H1 (cell line): ENCODE measurements at places on chromosomes 2 and 18. TPM values are rescaled to one million over a fixed set of nuclear protein-coding genes. Genes with fewer than 3 reads are reported as not detected.

IL36A gene
- total RNA-seq, result not detected in 2 replicates

PTMA gene
- 2,680 and 2,823 TPM in 2 replicates for total RNA-seq

SERPINB13 gene
- total RNA-seq, result not detected in 2 replicates

USP37 gene
- 22.3 and 29.1 TPM in 2 replicates for total RNA-seq

- no peaks in the 10 kb centered on the region for H3K27me3 ChIP-seq
- no peaks in the 10 kb centered on the region for H3K4me1 ChIP-seq
- H3K36me3 ChIP-seq, result no peaks in the 10 kb centered on the region
- H3K27ac ChIP-seq, result no peak overlapping the region
Measured at GRCh38 chr2:37870829-37871228, 54.3 kb upstream of the RMDN2 start.

GRCh38 chr2:168798888-168799410 is 3.5 kb upstream of the NOSTRIN start:
- H3K36me3 ChIP-seq, result no peaks in the 10 kb centered on the region
- DNase-seq, result no peak
- H3K4me3 ChIP-seq, result no peak overlapping the region
- no peak overlapping the region for H3K27ac ChIP-seq
- H3K4me1 ChIP-seq, result peaks cover 4% of the 10 kb centered on the region; the same call in 1 of the 2 replicates

DNA sequence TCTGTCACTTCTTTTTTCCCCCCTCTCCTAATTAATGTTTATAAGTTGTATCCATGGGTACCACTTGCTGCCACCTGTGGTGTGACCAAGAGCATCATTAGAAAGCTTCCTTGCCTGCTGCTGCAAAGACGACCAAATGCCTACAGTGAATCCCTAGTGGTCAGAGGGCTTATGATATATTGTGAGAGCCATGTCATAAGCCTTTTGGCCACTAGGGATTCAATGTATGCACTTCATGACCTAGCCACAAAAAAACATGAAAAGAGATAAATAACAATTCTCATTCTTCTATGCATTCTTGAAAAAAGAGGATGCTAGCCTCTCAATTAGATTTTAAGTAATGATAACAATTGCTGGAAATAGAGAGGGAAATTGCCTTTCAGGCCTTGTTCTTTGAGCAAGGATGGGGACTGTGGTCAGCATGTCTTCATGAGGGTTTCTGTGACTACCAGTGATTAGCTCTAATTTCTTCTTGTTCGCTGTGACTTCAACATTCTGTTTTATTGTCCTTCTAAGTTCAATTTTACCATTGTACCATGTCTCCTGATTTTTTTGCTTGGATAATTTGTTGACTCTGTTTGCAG is 435.3 kb downstream of the TGIF1 start:
- DNase-seq, result no peak
- no peak overlapping the region for H3K4me3 ChIP-seq
- H3K27ac ChIP-seq, result no peak overlapping the region
- no peaks in the 10 kb centered on the region for H3K27me3 ChIP-seq
- no peaks in the 10 kb centered on the region for H3K4me1 ChIP-seq

GRCh38 chr2:210157526-210157925 is 13.7 kb downstream of the KANSL1L start:
- peaks cover 15% of the 10 kb centered on the region; the same call in 1 of the 2 replicates for H3K36me3 ChIP-seq
- H3K27me3 ChIP-seq, result no peaks in the 10 kb centered on the region
- H3K4me1 ChIP-seq, result no peaks in the 10 kb centered on the region
- H3K4me3 ChIP-seq, result no peak overlapping the region

- H3K4me1 ChIP-seq, result no peaks in the 10 kb centered on the region
- no peaks in the 10 kb centered on the region for H3K27me3 ChIP-seq
- H3K4me3 ChIP-seq, result no peak overlapping the region
- no peaks in the 10 kb centered on the region for H3K36me3 ChIP-seq
- no peak for DNase-seq
Measured at GRCh38 chr2:71858071-71858470, 289.6 kb downstream of the CYP26B1 start.

DNA sequence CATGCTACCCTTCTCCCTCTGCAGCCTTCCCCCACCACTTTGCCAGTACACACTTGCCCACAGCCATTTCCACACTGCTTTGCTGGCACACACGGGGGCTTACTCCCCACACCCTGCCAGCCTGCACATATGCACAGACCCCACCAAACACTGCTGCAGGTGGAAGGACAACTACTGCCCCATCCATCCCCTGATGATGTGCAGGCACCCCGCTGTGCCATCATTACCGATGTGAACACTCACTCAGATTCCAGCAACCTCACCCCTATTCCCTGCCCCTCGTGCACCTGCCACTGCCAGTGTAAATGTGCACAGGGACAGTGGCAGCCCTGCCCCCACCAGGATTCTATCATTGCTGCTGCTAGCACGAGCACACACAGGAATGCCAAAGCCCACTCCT is 1400.8 kb upstream of the DDX18 start:
- H3K4me3 ChIP-seq, result no peak overlapping the region
- peaks cover 2% of the 10 kb centered on the region; the same call in 1 of the 2 replicates for H3K4me1 ChIP-seq
- no peaks in the 10 kb centered on the region for H3K27me3 ChIP-seq

GRCh38 chr2:71613403-71613952 is 160.1 kb downstream of the DYSF start:
- no peaks in the 10 kb centered on the region for H3K27me3 ChIP-seq
- no peak overlapping the region for H3K27ac ChIP-seq
- H3K4me3 ChIP-seq, result no peak overlapping the region
- peak; percentile 11 for DNase-seq

DNA sequence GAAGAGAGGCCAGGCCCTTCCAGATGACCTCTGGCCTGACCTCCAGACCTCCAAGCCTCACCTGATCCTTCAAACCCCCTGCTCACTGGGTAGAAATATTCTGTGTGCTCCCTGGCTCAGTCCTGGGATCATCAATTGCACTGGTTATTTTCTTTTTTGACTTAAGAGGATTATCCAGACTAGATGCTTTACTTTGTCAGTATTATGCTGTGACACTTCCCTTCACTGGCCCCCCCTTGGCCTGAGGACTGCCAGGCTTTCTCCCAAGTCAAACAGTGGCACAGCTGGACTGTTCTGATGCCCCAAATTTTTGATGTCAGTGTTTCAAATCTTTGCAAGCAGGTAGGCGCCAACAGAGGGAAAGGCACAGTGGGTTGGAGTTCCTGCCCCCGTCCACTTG is 156.3 kb upstream of the SKOR2 start:
- no peak overlapping the region for H3K4me3 ChIP-seq
- peaks cover 4% of the 10 kb centered on the region; the same call in 1 of the 2 replicates for H3K4me1 ChIP-seq
- H3K36me3 ChIP-seq, result no peaks in the 10 kb centered on the region
- no peaks in the 10 kb centered on the region for H3K27me3 ChIP-seq
- no peak for DNase-seq
- no peak overlapping the region for H3K27ac ChIP-seq

GRCh38 chr2:105239924-105240323 is 1.6 kb upstream of the GPR45 start:
- peaks cover 2% of the 10 kb centered on the region; the same call in 1 of the 2 replicates for H3K4me1 ChIP-seq
- no peak overlapping the region for H3K27ac ChIP-seq
- H3K27me3 ChIP-seq, result no peaks in the 10 kb centered on the region; the same call in 1 of the 2 replicates
- no peak for DNase-seq
- H3K36me3 ChIP-seq, result no peaks in the 10 kb centered on the region
- no peak overlapping the region for H3K4me3 ChIP-seq

GRCh38 chr2:201860636-201861066 is 54.3 kb downstream of the CDK15 start:
- peaks cover 3% of the 10 kb centered on the region; the same call in 1 of the 2 replicates for H3K4me1 ChIP-seq
- no peak overlapping the region for H3K27ac ChIP-seq
- no peaks in the 10 kb centered on the region for H3K27me3 ChIP-seq
- H3K36me3 ChIP-seq, result no peaks in the 10 kb centered on the region
- peak; percentile 17 for DNase-seq

DNA sequence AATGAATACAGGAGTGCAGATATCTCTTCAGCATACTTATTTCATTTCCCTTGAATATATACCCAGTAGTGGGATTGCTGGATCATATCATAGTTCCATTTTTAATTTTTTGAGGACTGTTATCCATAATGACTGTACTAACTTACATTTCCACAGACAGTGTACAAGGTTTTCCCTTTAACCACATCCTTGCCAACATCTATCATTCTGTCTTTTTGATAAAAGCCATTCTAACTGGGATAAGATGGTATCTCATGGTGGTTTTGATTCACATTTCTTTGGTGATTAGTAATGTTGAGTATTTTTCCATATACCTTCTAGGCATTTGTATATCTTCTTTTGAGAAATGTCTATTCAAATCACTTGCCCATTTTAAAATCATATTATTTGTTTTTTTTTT is 325.2 kb downstream of the CYP26B1 start:
- H3K27me3 ChIP-seq, result no peaks in the 10 kb centered on the region
- H3K4me3 ChIP-seq, result no peak overlapping the region
- no peaks in the 10 kb centered on the region for H3K4me1 ChIP-seq
- no peaks in the 10 kb centered on the region for H3K36me3 ChIP-seq
- no peak overlapping the region for H3K27ac ChIP-seq

DNA sequence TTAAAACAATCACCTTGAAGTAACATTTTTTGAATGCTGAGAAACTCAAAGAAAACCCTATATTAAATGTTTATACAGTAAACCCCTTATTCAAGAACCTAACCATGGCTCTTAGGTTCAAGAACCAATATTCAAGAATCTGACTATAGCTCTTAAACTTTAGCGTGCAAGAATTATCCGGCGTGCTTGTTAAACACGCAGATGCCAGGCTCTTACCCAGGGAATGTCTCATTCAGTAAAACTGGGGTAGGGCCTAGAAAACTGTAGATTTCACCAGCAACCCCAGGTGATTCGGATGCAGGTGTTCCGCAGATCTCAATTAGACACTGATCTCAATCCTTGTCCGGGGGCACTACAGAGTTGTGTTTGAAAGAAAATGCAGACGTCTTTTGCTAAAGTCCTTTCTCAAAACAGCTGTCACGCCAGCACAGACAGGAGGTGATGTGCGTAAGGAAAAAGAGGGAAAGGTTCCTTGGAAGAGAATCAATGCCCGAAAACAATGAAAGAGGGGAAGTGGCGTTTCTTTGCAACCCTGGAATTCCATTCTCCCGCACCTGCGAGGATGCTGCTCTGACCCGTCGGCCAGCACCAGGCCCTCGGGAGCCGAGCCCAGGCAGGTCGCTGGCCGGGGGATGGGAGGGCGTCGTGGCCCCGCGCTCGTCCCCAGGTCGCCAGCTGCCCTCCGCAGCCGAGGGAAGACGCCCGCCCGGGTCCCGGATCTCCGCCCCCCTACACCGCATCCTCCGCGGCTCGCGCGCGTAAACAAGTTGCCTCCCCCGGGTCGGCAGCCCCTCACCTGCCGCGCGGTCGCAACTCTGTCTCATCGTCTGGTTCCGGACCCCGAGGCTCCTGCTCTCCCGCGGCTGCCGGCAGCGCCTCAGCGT is 851 bp downstream of the EIF2AK3 start:
- H3K27me3 ChIP-seq, result no peaks in the 10 kb centered on the region
- peak overlapping the region; percentile 71 for H3K27ac ChIP-seq
- peak overlapping the region; percentile 88 for H3K4me3 ChIP-seq
- peaks cover 30% of the 10 kb centered on the region; the same call in 1 of the 2 replicates for H3K4me1 ChIP-seq
- H3K36me3 ChIP-seq, result no peaks in the 10 kb centered on the region
